ENCODE measurements at places on chromosomes 3 and 15.

GRCh38 chr3:193987186-193987585 is 148.8 kb upstream of the HES1 start:
- no peak for DNase-seq

GRCh38 chr3:133192363-133192945 is 154.3 kb downstream of the TMEM108 start:
- DNase-seq: no peak

DNA sequence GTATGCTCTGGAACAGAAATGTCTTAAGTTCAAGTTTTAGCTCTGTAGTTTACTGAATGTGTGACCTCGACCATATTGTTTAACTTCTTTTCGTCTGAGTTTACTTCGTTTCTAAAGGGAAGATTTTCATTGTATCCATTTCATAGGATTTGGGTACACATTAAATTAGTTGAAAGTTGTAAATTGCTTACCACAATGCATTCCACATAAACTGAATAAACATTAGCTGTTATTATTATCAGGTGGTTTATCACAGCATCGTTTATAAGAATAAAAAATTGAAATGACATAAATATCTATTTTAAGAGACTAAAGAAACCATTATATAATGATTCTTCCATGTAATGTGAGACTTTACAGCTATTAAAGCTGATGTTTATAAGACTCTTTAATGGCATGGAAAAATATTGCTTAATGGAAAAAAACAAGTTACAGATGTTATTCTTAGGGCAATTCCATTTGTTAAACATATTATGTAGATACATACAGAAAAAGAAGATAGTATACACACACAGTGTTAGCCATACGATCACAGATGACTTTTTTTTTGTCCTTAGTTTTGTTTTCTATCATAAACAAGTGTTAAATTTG is 342.3 kb upstream of the SGO1 start:
- no peak for DNase-seq

DNA sequence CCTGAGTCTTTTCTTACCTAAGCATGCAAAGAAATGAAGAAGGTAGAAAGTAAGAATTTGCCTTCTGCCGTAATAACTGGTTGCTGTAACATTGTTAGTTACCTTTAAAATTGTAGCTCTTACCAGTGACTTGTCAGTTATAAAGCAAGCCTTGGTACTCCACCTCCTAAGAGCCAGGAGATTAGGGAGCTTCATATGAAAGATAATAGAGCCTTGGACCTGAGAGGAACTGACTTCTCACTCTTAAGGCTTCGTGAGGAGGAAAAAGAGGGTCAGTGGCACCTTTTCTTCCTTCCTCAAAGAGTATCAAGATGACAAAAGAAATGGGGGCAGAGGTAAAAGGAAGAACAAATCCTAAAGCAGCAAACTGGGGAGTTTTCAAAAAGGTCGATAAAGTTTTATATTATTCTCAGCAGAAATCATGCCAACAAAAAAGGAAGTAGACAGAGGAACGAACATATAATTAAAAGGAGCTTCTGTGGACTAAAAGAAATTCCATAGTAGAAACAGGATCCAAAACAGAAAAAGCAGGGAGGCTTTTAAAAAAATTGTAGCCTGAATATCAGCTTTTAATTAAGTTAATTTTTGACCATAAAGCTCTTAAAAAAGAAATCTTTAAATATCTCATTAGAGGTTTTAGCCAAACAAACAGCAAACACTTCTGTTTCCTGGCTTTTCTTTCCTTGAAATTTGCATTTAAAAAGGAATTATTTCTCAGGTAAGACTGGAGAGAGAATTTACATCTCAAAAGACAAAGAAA is 847.1 kb upstream of the ALCAM start:
- DNase-seq: no peak

DNA sequence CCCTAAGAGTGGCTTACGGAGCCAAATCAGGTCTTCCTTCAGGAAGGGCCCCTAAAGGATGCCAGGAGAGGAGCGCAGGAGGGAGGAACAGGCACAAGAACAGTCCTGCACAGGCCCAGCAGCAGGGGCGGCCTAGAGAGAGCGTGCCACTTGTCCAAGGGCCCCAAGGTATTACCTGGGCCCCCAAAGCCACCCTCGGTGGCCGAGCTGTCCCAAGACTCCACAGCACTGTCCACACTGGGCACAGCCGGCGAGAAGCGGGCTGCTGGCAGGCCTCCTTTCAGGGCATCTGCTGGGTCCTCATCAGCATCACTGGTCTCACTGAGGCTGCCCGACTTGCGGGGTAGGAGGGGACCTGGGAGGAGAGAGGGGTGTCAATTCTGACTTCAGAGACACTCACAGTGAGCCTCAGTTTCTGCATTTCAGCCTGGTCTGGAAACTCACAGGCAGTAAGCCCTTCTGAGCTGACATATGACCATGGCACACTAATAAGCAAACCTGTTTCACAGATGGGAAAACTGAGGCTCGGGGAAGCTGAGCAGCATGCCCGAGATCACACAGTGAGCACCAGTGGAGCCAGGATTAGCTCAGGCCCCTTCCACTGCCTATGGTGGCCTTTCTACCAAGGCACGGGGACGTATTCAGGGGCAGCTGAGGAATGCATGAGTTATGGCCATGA is 33.4 kb downstream of the GRIP2 start:
- DNase-seq: no peak

DNA sequence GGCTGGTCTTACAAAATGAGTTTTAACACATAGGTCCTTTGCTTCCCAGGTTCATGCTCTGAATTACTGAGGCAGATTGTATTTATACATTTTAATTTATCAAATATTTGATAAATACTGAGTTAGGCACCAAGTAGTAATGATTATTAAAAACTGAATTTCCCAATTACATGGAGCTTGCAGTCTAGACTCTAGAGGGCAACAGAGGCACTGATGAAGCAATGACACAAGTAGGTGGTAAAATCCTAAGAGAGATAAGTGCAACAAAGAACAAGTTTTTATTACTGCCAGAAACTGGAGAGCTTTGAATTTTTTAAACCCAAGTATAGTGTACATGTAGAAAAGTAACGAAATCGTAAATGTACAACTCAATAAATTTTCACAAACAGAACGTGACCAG is 406.2 kb upstream of the RARB start:
- DNase-seq: no peak

GRCh38 chr3:189849262-189849661 is 218.1 kb downstream of the TP63 start:
- DNase-seq: no peak

GRCh38 chr15:27850981-27851857 is 247.9 kb downstream of the OCA2 start:
- DNase-seq: no peak

DNA sequence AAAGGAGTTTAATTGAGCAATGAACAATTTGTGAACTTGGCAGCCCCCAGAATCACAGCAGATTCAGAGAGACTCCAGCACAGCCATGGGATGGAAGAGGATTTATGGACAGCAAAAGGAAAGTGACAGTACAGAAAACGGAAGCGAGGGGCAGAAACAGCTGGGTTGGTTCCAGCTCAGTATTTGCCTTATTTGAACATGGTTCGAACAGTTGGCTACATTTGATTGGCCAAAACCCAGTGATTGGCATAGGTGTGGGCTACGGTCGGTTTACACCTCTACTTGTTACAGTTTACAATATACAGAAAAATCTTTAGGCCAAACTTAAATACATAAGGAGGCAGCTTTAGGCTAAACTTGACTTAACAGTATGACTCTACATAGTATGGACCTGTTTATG is 9.7 kb upstream of the MAP3K13 start:
- no peak for DNase-seq

- no peak for DNase-seq
Measured at GRCh38 chr15:33200903-33201302, 6.4 kb upstream of the FMN1 start.

DNA sequence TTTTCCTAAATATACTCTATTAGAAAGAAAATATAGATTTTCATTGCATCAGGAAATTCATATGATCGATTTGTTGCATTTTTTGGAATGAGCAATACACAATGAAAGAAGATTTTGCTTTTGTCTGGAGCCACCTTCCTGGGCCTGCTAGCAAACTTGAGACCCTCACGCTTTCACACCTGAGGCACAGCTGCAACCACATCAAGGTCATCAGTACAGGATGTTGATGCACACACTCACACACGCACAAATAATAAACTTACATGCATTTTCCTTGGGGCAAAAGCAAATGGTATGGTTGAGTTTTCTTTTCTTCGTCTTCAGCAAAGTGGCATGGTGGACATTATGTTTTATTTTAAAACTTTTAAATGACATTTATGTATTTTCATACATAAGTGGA is 64.8 kb upstream of the SATB1 start:
- DNase-seq: peak; percentile 4

- no peak for DNase-seq
Measured at GRCh38 chr3:169303660-169304059, 359.9 kb downstream of the MECOM start.

DNA sequence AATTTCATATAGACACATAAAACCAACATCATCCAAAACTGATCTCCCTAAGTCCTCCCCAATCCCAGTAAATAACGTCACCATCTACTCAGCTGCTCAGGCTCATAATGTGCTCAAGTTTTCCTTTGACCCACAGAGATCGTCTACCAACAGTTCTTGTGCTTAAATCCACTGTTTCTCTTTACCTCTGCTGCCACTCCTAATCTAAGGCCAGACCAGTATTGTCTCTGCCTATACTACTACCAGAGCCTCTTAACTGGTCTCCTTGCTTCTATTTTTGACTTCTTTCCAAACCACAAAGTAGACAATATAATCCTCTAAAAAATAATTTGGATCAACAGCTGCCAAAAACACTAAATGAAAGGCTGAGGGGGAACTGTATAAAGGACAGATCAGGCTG is 65.3 kb downstream of the CLASP2 start:
- no peak for DNase-seq

DNA sequence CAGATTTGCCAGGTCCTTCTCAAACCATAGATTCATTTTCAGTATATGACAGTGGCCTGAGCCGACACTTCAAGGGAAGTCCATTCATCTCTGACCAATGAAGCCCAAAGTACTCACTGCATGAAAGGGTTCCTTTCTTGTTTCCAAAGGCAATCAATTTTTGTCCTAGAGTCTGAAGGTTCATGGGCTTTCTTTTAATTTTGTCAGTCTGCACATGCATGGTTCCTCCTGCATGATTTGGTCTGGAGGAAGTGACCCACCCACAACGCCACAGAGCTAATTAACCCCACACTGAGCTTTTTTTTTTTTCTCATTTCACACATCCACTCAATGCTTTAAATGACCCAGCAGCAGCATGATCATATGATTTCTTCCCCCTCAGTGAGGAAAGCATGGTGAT is 216.4 kb downstream of the TIGIT start:
- DNase-seq: no peak

- DNase-seq: no peak
Measured at GRCh38 chr3:126152901-126153694, 27.3 kb downstream of the ALDH1L1 start.

DNA sequence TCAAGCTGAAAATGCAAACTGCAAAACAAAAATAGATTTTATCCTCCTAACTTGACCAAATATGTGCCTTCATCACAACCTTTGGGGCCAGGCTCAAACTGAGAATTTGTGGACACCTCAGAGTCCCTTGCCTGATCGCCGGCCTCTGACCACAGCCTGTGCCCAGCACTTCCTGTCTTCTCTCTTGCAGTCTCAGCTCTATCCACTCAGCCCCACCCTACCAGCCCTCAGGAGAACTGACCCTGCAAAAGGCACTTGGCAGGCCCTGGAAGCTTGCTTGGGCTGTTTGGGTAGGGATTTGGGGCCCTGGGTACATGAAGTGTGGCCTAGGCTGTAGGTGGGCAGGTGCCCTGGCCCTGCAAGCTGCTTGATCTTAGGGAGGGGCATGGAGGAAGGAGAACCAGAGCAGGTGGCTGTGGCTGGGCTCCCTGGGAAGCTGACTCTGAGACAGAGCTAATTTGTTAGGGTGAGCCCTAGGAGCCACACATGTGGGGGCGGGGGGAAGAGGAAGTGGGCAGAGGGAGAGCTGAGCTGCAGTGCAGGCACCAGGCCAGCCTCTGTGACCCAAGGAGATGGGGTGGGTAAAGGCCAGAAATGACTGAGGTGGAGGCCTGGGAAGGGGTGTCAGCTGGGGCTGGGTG is 8.6 kb downstream of the CLEC3B start:
- no peak for DNase-seq

DNA sequence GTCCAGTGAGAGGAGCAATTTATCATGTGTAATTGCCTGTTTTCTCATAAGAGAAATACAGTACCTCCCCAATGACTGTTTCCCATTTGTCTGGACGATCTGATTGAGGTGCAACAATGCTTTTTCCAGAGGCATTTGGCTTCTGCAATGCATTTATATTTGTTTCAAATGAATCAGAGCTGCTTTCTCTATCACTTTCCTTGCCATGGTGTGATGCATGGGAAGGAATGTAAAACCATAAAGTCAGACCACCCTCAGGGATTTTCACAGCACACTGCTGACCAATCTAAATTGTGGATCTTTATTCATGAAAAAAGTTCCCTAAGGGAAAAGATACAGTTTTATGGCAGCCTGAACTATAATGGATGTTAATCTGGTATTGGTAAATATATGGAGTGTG is 333.0 kb downstream of the ZNF385D start:
- no peak for DNase-seq

DNA sequence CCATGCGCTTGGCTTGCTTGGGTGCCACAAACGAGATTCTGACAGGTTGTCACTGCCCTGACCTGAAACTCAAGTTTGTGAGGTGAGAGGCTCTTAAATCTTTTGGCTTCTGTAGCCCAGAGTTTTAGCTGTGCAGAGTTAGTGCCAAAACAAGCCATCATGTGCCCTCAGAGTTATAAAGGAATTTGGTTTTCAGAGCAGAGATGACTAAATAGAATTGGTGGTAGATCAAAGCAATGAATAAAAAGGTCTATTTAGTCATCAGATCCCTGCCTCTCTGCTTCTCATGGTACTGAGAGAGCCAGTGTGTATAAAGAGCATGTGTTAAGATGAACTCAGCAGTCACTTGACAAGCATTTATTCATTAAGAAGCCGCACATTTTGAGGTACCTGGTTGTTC is 207.5 kb upstream of the DPH6 start:
- DNase-seq: no peak

GRCh38 chr3:47669026-47669749 is 90.5 kb upstream of the CSPG5 start:
- DNase-seq: no peak

DNA sequence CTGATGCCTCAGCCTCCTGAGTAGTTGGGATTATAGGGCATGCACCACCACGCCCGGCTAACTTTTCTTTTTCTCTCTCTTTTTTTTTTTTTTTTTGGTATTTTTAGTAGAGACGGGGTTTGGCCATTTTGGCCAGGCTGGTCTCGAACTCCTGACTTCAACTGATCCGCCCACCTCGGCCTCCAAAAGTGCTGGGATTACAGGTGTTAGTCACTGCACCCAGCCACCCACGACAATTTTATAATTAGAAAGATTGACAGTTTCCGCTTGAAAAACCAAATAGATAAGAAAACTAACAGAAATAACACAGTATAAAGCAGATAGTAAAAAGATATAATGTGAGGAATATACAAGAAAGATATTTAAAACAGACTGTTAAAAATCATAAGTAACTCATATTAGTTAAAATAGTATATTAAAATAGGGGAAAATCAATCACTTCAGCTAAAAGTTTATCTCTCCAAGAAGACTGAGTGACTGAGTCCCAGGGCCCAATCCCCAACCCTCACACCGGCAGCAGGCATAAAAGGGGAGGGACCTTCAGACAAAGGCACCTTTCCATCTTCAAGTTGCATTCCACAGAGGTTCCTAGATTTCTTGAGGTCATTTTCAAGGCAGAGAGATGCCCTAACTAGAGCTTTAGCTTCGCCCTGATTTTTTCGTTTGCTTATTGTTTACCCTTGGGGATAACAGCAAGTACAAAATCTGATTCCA is 1.4 kb upstream of the WHAMM start:
- DNase-seq: no peak

- DNase-seq: no peak
Measured at GRCh38 chr15:31083370-31083780, 18.1 kb downstream of the TRPM1 start.
